NCI-H1048 (cell line): ENCODE measurements at places on chromosomes 12 and 14.

DNA sequence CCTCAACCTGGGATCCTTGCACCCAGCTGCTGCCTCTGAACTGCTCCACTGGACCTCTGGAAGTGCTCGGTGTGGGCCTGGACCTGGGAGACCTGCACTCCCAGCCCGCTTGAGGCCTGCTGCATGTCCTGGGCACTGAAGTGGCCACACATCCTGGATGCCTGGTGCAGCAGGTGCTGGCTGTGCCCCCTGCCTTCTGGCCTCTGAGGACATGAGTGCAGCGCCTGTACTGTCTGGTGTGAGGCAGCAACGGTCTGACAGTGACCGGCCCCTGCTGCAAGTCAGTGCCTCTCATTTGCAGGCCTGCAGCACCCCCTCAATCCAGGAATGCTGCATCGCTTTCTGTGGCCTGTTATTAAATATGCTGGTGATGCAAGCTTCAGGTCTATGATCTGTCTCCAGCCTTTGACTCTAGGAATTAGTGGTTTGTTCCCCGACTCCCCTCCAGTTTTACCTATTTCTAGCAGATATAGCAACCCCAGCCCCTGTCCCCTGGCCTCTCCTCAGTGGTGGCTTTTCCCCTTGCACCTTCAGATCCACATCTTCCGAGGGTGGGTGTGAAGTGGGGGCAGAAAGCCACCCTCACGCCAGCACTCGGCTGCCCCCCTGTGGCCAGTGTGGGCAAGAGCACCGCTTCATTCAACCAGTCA lies 3.6 kb downstream of the SMIM41 start:
- DNase-seq = no peak

DNA sequence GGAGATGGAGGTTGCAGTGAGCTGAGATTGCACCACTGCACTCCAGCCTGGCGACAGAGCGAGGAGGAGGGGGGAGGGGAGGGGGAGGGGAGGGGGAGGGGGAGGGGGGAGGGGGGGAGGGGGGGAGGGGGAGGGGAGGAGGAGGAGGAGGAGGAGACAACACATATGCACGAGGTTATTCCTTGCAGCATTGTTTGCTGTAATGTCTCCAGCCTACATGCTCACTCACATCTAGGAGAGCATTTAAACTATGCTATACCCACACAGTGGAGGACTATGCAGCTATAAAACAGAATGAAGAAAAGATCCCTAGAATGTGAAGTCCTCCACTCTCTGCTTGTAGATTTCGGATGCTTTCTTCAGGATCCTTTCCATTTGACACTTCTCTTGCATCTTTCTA lies 3.5 kb upstream of the HIGD1C start:
- DNase-seq = no peak

- no peak for DNase-seq
Observed at GRCh38 chr12:20183563-20183962, 184.8 kb upstream of the PDE3A start.

GRCh38 chr14:55348766-55349453 lies 62.7 kb downstream of the ATG14 start:
- DNase-seq = no peak

- DNase-seq = no peak
Observed at GRCh38 chr12:73159954-73160353, 887.8 kb downstream of the TRHDE start.

DNA sequence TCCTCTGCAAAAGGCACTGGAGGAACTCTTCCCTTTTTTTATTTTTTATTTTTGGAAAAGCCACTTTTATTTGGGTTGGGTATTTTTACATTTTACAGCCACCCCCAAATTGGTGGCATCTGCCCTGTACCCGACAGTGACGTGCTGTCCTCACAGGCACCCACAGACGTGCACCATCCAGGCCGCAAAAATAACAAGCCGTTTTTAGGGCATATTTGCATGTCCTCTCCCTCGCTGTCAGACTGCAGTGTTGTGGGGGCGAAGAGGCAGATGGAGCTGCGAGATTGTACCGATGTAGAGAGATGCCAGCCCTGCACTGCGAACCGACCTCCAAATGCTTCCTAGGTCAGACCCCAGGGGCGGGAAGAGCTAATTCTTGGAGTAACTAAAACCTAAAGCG lies 12.2 kb downstream of the JDP2 start:
- DNase-seq = no peak
